ENCODE measurements at places on chromosomes 6 and 20.

DNA sequence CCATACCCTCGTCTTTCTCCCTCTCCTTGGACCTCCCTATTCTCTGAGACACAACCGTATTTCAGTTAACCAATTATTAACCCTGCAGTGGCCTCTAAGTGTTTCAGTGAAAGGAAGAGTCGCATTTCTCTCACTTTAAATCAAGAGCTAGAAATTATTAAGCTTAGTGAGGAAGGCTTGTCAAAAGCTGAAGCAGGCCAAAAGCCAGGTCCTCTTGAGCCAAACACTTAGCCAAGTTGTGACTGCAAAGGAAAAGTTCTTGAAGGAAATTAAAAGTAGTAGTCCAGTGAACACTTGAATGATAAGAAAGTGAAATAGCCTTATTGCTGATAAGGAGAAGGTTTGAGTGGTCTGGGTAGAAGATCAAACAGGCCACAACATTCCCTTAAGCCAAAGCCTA, 58.3 kb downstream of the SNX9 start:
- DNase-seq, result no peak

GRCh38 chr20:54433636-54434035, 41.8 kb upstream of the DOK5 start:
- no peak for DNase-seq

- DNase-seq, result no peak
Measured at GRCh38 chr6:96196633-96197032, 180.9 kb downstream of the FUT9 start.

GRCh38 chr6:30147096-30147495, 11.2 kb downstream of the TRIM40 start:
- DNase-seq, result no peak

All from NCI-H524 treated with DMSO at 0.1 percent for 48 hours (cell line).